Smooth muscle cell of the pulmonary artery (primary cell): ENCODE measurements at places on chromosomes 6 and 20. TPM values are rescaled to one million over a fixed set of nuclear protein-coding genes. Genes with fewer than 3 reads are reported as not detected.

SDCBP2 gene
- 1.8 and 2.1 TPM in 2 replicates for total RNA-seq

PFDN6 gene
- total RNA-seq, result 20.1 and 25.2 TPM in 2 replicates

HNF4A gene
- total RNA-seq, result not detected in 2 replicates

TSHZ2 gene
- total RNA-seq, result 0.26 and 3.1 TPM in 2 replicates

UNC5CL gene
- total RNA-seq, result under 0.01 and 0.07 TPM in 2 replicates

SNPH gene
- total RNA-seq, result 12.0 and 21.3 TPM in 2 replicates

BEND6 gene
- total RNA-seq, result 12.4 and 12.8 TPM in 2 replicates

GSTA1 gene
- 0.26 TPM in 1 of 2 replicates, not detected in the other for total RNA-seq

ACTR5 gene
- 5.2 and 5.5 TPM in 2 replicates for total RNA-seq

JPH2 gene
- 2.2 and 5.6 TPM in 2 replicates for total RNA-seq

TRIM15 gene
- not detected in 2 replicates for total RNA-seq

POFUT1 gene
- 58.1 and 67.9 TPM in 2 replicates for total RNA-seq

CBFA2T2 gene
- total RNA-seq, result 7.4 and 8.2 TPM in 2 replicates

GJE1 gene
- total RNA-seq, result not detected in 2 replicates

BEND3 gene
- 2.4 and 2.5 TPM in 2 replicates for total RNA-seq

RIOK1 gene
- total RNA-seq, result 16.0 and 19.5 TPM in 2 replicates

CDK5RAP1 gene
- 15.4 and 16.4 TPM in 2 replicates for total RNA-seq

C2 gene
- 1.7 and 4.7 TPM in 2 replicates for total RNA-seq

GCNT2 gene
- 2.0 and 11.5 TPM in 2 replicates for total RNA-seq

MUC22 gene
- total RNA-seq, result not detected in 2 replicates

FAM110A gene
- total RNA-seq, result 2.1 and 2.5 TPM in 2 replicates

ZSCAN23 gene
- 4.7 TPM in 2 replicates for total RNA-seq
